ELR (cell line): ENCODE measurements at places on chromosomes 11 and 22.

- peak; percentile 97 for DNase-seq
Measured at GRCh38 chr11:102111787-102112508, 1.7 kb downstream of the YAP1 start.

GRCh38 chr22:35892192-35892591 lies 136.4 kb downstream of the RBFOX2 start:
- peak; percentile 80 for DNase-seq

- peak; percentile 50 for DNase-seq
Measured at GRCh38 chr22:20238536-20238900, 29.6 kb downstream of the RTN4R start.

DNA sequence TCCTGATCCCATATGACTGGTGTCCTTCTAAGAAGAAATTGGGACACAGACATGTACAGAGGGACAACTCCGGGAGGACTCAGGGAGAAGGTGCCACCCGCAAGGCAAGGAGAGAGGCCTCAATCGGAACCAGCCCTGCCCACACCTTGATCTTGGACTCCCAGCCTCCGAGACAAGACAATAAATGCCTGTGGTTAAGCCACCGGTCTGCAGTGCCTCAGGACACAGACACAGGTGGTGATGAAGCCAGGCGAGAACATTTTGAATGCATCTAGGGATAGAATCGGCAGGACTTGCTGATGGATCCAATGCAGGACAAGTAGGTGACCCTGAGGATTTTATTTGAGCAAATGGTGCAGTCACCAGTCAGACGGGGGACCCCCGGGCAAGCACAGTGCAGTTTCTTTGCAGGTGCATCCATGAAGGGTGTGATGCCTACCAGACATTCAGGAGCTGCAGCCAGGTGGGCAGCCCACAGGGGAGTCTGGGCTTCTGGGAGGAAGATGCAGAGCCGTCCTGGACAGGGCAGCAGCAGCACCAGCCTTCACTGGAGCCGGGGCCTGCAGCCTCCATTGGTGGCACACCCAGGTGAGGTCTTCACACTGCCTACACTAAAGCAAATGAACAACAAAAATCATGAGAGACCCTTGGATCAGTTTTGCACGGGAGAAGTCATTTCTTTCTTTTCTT lies 20.2 kb upstream of the SEPTIN5 start:
- no peak for DNase-seq

- DNase-seq = no peak
Measured at GRCh38 chr11:33303541-33303940, 46.4 kb downstream of the HIPK3 start.

DNA sequence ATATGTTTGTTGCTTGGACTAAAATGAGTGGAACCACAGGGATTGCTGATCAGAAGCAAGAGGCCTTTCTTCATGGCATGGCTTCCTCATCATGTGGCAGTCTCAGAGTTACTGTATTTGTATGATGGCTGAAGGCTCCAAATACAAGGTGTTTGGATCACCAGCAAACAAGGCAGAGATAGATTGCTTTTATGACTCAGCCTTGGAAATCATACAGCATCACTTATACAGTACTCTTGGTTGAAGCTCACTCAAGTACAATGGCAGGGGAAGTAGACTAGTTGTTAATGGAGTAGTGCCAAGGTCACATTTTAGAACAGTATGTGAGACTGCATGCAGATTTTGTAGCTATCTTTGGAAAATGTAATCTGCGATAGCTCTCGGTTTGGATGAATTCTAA lies 16.6 kb downstream of the CAPRIN1 start:
- DNase-seq = peak; percentile 44

- peak; percentile 0 for DNase-seq
Measured at GRCh38 chr22:25896098-25896497, 154.1 kb downstream of the MYO18B start.

DNA sequence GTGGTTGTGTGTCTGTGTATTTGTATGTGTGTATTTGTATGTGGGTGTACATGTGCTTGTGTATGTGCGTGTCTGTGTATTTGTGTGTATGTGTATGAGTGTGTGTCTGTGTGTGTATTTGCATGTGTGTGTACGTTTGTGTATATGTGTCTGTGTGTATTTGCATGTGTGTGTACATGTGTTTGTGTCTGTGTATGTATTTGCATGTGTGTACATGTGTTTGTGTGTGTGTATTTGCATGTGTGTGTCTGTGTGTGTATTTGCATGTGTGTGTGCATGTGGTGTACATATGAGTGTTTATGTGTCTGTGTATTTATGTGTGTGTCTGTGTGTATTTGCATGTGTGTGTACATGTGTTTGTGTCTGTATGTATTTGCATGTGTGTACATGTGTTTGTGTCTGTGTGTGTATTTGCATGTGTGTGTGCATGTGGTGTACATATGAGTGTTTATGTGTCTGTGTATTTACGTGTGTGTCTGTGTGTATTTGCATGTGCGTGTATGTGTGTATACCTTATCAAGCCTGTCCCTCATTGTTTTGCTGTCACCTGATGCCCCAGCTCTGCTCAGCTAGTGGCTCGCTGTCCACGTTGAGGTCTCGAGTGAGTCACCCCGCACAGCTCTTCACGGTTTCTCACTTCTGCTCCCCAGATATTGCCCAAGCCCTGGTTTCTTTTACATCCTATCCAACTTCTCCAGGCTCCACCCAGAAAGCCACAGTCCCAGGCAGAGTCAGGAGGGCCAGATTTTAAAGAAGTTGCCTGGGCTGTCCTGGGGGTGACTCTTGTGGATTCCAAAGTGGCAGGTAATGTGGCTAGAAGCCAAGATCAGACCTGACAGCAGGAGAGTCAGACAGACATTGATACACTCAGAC lies 15.2 kb downstream of the MB start:
- DNase-seq = peak; percentile 83

- DNase-seq = no peak
Measured at GRCh38 chr11:35609656-35610055, 8.6 kb upstream of the FJX1 start.

DNA sequence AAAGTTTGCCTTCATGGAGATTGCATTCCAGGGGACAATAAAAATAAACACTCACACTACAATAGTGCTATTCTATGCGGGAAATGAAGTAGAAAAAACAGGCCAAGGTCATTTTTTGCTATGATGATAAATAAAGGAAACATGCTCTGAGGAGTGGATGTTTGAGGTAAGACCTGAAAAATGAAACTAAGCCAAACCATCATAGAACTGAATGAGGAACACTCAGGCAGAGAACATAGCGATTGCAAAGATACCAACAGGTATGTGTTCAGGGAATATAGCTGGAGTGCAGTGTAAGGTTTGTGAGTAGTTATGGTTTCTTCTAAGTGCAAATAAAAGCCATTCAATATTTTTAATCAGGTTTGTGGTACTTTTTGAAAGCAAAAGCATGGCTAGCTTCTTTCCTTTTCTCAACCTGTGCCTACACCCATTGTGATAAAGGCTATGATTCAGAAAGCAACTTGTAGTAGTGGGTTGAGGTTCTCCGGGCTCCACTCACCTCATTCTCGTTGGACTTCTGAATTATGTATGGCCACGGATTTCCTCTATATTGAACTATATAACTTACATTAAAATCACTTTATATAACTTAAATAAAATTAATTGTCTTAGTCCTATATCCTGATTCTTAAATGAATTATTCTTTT lies 278.2 kb upstream of the CHORDC1 start:
- no peak for DNase-seq

- DNase-seq = peak; percentile 42
Measured at GRCh38 chr11:119169282-119169719, 776 bp downstream of the NLRX1 start.

DNA sequence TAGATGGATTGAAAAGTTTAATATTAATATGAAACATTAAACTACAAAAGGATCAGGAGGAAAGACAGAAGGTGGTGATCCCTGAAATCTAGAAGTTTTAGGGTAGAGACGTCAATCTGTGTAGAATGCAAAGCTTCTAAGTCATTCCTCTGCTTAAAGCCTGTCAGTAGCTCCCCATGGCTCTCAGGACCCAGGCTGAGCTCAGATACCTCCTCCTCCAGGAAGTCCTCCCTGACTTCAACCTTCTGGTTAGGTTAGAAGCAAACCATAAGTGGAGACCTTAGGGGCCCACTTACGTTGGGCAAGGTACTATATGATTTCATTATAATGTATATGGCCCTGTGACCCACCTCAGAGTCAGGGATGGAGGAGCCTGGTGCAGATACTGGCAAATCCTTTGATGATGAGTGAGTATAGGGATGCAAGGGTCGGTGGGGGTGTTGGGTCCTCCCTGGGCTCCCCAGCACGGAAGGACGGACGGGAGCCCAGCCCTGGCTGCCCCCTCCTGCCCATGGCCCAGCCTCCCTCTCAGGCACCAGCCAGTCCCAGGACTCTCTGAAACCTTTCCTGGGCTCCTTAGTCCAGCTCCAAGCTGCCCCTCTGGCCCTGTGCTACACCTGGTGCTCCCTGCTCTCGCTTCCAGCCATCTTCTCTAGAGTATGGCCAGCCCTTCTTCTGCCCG lies 3.2 kb upstream of the PPP6R3 start:
- no peak for DNase-seq

DNA sequence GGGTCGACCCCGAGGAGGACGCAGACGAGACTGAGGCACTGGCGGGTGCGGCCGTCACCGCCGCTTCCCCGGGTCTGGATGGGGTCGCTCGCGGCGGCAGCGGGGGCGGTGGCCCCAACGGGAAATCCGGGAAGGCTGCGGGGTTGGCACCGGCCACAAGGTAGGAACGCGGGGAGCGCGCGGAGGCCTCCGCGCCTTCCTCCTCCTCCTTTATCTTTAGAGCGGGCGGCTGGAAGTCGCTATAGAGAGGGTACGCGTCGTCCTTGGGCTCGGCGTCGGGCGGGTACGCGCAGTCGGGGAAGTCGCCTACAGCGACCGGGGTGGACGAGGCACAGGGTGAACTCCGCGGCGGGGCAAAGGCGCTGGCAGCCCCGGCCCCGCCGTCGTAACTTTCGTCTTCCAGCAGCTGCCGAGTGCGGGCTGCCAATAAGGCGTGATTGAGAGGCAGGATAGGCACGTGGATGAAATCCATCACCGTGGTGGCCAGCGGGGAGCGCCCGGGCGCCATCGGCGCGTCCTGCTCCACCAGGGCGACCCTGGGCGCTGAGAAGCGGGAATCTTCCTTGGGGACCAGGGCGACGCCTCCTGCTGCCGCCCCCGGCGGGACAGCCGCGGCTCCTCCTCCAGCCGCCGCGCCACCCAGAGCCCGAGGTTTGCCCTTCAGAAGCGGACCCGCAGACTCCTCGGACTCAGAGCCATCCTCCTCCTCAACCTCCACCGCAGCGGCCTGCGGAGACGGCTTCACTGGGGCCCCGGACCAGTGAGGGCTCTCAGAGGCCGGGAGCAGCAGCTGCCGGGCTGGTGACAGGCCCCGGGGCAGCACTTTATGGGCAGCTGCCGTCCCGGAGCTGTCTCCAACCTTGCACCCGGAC lies 1.7 kb downstream of the PGR start:
- no peak for DNase-seq

- peak; percentile 59 for DNase-seq
Measured at GRCh38 chr11:76380159-76380976, 564 bp downstream of the THAP12 start.

DNA sequence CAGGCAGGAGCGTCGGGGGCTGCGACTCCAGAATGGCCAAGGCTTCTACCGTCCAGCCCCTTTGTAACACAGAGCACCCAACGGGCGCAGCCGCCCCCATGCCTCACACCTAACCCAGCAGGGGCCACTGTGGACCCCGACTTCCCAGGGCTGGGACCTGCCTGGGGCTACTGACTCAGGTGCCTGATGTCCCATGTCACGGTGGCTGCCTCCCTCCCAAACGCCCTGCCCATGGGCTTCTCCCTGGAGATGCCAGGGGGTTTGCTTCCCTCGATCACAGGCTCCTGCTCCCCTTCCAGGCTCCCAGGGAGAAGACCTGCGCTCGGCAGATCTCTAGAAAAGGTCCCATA lies 84.0 kb downstream of the MYEOV start:
- no peak for DNase-seq

DNA sequence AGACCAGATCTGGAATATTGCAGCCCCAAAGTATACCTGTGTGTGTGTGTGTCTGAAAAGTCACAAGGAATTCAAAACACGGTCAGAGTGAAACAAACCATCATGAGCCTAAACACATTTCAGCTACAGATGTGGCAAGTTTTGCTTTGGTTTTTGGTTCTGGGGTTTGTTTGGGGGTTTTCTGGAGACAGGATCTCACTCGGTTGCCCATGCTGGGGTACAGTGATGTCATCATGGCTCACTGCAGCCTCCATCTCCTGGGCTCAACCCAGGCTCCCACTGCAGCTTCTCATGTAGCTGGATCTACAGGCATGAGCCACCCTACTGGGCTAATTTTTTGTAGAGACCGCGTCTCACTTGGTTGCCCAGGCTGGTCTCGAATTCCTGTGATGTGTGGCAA lies 41.4 kb upstream of the PHF21A start:
- no peak for DNase-seq

- peak; percentile 94 for DNase-seq
Measured at GRCh38 chr11:123429913-123430720, at the start of gene GRAMD1B. Gene GRAMD1B (plus strand): TSS chr11:123430269. CDS start chr11:123430793, 524 bp downstream.

DNA sequence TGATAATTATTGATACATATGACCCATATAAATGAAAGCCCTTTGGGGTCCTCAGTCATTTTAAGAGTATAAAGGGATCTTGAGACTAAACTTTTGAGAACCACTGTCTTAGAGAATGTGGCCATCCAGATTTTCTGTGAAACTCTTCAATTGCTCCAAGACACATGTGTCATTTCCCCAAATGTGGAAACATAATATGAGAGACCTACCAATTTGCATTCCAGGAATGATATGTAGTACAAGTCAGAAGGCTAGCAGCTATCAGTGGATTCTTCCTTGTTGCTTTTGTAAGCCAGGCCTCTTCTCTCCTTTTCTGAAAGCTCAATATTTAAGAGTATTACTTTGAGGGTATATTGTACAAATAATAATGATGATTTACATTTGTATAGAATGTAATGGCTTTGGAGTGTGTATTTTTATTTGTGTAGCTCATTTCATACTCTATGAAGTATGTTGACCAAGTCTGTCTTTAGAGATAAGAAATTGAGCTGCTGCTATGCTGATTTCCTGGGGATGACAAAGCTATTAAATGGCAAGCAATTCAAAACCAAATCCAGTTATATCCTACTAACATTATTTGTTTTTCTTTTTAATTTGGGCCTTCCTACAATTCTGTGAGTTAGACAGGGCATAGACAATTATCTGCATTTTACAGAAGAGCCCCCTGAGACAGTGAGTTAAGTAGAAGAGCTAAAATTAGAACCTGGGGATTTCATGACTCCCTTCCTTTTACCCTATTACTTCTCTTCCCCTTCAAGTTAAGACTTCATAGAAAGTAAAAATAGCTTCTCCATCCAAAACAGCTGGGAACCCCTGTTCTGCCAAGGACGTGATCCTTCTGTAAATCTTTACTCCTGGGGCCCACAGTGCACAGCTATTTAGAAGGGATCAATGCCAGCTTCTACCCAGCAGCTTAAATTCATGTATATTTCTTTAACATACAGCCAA lies 131.9 kb downstream of the WNT11 start:
- peak; percentile 47 for DNase-seq

- DNase-seq = no peak
Measured at GRCh38 chr22:21587803-21588611, 20.5 kb downstream of the UBE2L3 start.

GRCh38 chr22:47115921-47116320 lies 353.5 kb downstream of the TBC1D22A start:
- no peak for DNase-seq

GRCh38 chr11:127524618-127525017 lies 524.0 kb upstream of the KIRREL3 start:
- DNase-seq = no peak
